ENCODE measurements at places on chromosomes 12 and 14. TPM values are rescaled to one million over a fixed set of nuclear protein-coding genes. Genes with fewer than 3 reads are reported as not detected.

C12orf75 gene
- total RNA-seq: 7.7 TPM

ADCY6 gene
- 7.1 TPM for total RNA-seq

FSCB gene
- not detected for total RNA-seq

SERPINA9 gene
- not detected for total RNA-seq

MYRFL gene
- not detected for total RNA-seq

NOP9 gene
- 32.4 TPM for total RNA-seq

MSI1 gene
- total RNA-seq: 31.8 TPM

A2ML1 gene
- 3.9 TPM for total RNA-seq

CLEC4C gene
- total RNA-seq: not detected

RCOR1 gene
- total RNA-seq: 13.9 TPM

Data from H7 (cell line).